Smooth muscle cell of bladder (primary cell): ENCODE measurements at places on chromosomes 5 and 9. TPM values are rescaled to one million over a fixed set of nuclear protein-coding genes. Genes with fewer than 3 reads are reported as not detected.

Gene FRMPD1
- total RNA-seq, result not detected in 2 replicates

Gene PCDH12
- total RNA-seq, result 0.14 and 0.37 TPM in 2 replicates

Gene C1QTNF2
- 0.28 and 0.37 TPM in 2 replicates for total RNA-seq

Gene LEAP2
- 0.14 and 0.37 TPM in 2 replicates for total RNA-seq

Gene PDZD2
- 0.43 and 0.46 TPM in 2 replicates for total RNA-seq

Gene FAXDC2
- total RNA-seq, result 5.1 and 6.0 TPM in 2 replicates

Gene BBLN
- 26.0 and 27.9 TPM in 2 replicates for total RNA-seq

Gene MYMK
- not detected in 2 replicates for total RNA-seq

Gene SNX24
- total RNA-seq, result 19.2 and 21.1 TPM in 2 replicates

Gene ACTBL2
- total RNA-seq, result 1.1 and 3.0 TPM in 2 replicates

Gene PAEP
- total RNA-seq, result not detected in 2 replicates

Gene FAM169A
- under 0.01 and 0.09 TPM in 2 replicates for total RNA-seq

Gene FBP2
- not detected in 2 replicates for total RNA-seq

Gene TBCA
- 112 and 121 TPM in 2 replicates for total RNA-seq

Gene SPATA31A5
- not detected in 2 replicates for total RNA-seq

Gene SCGB3A2
- not detected in 2 replicates for total RNA-seq

Gene LTC4S
- total RNA-seq, result 0.65 TPM in 1 of 2 replicates, not detected in the other

Gene ZNF454
- 1.5 and 2.1 TPM in 2 replicates for total RNA-seq

Gene CDC20B
- total RNA-seq, result under 0.01 TPM in 1 of 2 replicates, not detected in the other

Gene NMUR2
- not detected in 2 replicates for total RNA-seq

Gene TSSK1B
- 0.09 and 0.14 TPM in 2 replicates for total RNA-seq

Gene PCDHGA12
- total RNA-seq, result 9.1 and 11.7 TPM in 2 replicates

Gene FCN1
- not detected in 2 replicates for total RNA-seq

Gene ADAMTS2
- 44.2 and 68.5 TPM in 2 replicates for total RNA-seq

Gene C9orf152
- total RNA-seq, result not detected in 2 replicates

Gene LCN15
- total RNA-seq, result not detected in 2 replicates

Gene PCDHGB5
- total RNA-seq, result 15.9 and 19.9 TPM in 2 replicates

Gene SOHLH1
- total RNA-seq, result not detected in 2 replicates

Gene RNF183
- total RNA-seq, result not detected in 2 replicates

Gene NUTM2G
- not detected in 2 replicates for total RNA-seq

Gene GPX8
- 105 and 131 TPM in 2 replicates for total RNA-seq

Gene ATOX1
- total RNA-seq, result 66.0 and 82.9 TPM in 2 replicates

Gene ABLIM3
- 7.7 and 9.2 TPM in 2 replicates for total RNA-seq

Gene GABRA1
- not detected in 2 replicates for total RNA-seq

Gene TNFSF15
- total RNA-seq, result 0.28 and 0.55 TPM in 2 replicates

Gene MARVELD2
- total RNA-seq, result 0.09 and 0.14 TPM in 2 replicates

Gene PALM2AKAP2
- 9.7 and 15.6 TPM in 2 replicates for total RNA-seq

Gene CARTPT
- not detected in 2 replicates for total RNA-seq
